ENCODE measurements at places on chromosomes 3 and 15.
A peak's percentile ranks its signal among the peaks of the same experiment; 100 is the strongest.

DNA sequence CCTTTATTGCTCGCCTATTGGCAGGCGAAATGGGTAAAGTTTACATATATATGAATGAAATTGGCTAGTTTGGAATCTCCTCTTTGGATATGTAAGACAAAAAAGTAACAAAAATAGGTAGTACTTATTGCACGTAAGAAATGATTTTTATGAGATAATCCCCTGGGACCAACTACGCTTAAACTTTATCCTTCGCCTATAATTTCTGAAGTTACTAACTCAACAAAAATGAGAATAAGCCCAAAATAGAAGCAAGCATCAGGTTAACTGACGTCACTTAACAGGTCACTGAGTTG lies 438 bp upstream of the SLC49A4 start:
- DNase-seq: no peak

DNA sequence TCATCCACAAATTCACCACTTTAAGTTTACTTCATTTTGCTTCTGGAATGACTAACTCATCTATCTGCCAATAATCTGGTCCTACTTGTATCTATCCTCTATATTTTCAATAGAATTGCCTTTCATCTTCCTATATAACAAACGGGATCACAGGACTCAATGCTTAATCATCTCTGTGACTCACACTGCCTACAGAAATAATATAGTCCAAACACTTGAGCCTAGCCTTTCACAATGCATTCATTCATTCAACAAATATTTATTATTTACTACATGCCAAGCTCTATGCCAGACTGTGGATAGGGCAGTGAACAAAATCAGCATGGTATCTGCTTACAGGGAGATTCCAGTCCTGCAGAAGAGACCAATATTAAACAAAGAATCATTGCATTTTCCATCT lies 16.6 kb upstream of the AGTR1 start:
- DNase-seq: no peak

GRCh38 chr3:31917303-31918005 lies 63.6 kb downstream of the OSBPL10 start:
- DNase-seq: no peak

DNA sequence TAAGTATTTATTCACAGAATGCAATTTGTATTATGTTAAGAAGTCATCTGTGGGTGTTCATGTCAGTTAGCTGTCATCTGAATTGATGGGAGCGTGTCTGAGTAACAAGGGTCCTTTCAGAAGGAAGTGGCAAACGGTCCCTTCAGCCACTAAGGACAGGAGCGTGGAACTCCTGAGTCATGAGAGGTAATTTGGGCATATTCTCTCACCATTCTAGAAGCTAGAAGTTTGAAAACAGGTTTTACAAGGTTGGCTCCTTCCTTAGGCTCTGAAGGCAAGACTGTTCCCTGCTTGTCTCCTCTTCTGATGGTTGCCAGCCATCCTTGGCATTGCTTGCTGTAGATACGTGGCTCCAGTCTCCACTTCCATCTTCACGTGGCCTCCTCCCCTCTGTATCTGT lies 19.7 kb downstream of the ABHD2 start:
- DNase-seq: no peak

- no peak for DNase-seq
Observed at GRCh38 chr15:84909782-84910181, 25.3 kb downstream of the SLC28A1 start.

- peak; percentile 35 for DNase-seq
Observed at GRCh38 chr3:195101001-195101583, 169.9 kb downstream of the XXYLT1 start.

GRCh38 chr15:22973286-22973685 lies 6.9 kb downstream of the CYFIP1 start:
- DNase-seq: no peak

- no peak for DNase-seq
Observed at GRCh38 chr3:43583481-43583880, 38.3 kb downstream of the ANO10 start.

- no peak for DNase-seq
Observed at GRCh38 chr3:185094697-185095096, 58.2 kb downstream of the C3orf70 start.

DNA sequence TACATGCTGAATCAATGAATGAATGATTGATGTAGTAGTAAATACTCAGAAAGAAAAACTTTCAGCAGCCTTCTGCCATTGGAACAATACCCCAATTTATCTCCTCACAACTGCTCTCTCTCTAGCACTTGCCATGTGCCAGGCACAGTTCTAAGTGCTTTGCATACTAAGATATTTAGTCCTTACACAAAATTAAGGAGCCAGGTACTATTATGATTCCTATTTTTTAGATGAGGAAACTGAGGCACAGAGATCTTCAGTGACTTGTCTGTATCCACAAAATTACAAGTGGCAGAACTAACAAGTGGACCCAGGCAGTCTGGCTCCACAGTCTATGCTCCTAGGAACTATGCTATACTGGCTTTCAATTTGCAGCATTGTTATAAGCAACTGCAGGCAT lies 279.2 kb downstream of the LSAMP start:
- no peak for DNase-seq

DNA sequence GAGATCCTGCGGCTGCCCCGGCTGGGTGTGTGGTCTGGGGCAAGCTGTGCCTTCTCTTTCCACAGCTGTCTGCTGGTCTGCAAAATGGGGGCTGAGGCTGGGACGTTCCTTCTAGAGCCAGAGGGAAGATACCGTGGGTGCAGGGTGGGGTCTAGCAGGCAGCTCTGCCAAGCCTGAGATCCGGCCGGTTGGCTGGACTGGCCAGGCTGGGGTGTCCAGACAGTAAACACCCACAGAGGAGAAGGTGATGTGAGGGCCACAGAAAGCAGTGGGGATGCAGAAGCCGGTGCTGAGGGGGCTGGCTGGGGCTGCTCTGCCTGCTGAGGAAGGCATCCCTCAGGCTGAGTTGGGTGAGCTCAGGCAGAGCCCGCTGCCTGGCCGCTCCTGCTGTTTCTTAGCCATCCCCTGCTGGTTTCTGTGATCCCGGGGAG lies 46.1 kb downstream of the FBLN2 start:
- DNase-seq: no peak

Measured in stimulated activated naive CD8-positive, alpha-beta T cell treated with anti-CD3 and anti-CD28 coated beads, Interleukin-15, amount 100 ng/mL, for 72 hours (primary cell).